ENCODE measurements at places on chromosomes 6 and 20.

DNA sequence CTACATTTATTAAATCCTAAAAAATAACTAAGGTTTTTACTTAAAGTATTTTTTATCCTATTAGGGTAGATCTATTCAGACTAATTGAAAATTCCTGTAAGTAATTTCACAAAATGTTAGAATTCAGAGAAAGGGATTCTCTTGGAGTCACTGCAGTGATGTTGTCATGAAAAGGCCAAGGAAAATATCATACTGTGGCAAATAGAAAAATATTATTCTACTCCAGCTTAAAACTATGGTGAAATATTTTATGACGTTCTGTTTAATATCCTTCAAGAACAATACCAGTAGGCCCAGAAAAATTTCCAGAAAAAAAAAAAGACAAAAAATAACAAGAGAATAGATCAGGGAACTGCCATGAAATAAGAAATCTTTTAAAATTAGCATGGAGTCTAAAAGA, 73.6 kb downstream of the FILIP1 start:
- DNase-seq, result no peak

DNA sequence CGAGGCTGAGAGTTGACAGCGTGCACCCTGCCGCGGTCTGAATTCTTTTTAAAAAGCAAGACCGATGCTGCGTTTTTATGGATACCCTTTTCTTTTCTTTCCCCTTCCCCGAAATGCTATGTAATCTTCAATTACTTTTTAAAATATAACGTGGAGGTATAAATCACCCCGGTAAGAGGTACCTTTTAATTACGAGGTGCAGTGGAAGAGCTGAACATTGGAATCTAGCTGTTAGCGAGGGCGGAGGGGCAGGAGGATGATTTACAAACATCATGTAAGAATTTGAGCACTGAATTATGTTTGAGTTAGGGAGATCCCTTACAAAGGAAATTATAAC, 1.2 kb downstream of the EYA2 start:
- no peak for DNase-seq

GRCh38 chr20:8425016-8425415, 292.9 kb downstream of the PLCB1 start:
- DNase-seq, result no peak

- DNase-seq, result no peak
Measured at GRCh38 chr6:20542927-20543602, 8.8 kb downstream of the CDKAL1 start.

DNA sequence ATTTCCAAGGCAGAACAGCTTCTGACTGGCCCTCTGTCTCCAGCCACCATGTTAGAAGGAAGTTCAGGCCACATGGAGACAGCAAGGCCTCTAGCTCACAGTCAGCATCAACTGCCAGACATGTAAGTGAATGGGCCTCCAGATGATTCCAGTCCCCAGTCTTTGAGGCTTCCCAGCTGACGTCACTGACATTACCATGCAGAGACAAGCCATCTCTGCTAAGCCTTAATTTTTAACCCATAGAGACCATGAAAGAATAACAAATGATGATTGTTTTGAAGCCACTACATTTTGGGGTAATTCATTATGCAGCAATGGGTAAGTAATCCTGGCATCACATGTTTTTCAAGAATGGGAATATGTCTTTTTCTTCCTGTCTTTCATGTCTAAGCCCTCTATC, 11.3 kb upstream of the DEFB129 start:
- DNase-seq, result no peak

GRCh38 chr6:27053738-27054137, 193.8 kb upstream of the PRSS16 start:
- no peak for DNase-seq

DNA sequence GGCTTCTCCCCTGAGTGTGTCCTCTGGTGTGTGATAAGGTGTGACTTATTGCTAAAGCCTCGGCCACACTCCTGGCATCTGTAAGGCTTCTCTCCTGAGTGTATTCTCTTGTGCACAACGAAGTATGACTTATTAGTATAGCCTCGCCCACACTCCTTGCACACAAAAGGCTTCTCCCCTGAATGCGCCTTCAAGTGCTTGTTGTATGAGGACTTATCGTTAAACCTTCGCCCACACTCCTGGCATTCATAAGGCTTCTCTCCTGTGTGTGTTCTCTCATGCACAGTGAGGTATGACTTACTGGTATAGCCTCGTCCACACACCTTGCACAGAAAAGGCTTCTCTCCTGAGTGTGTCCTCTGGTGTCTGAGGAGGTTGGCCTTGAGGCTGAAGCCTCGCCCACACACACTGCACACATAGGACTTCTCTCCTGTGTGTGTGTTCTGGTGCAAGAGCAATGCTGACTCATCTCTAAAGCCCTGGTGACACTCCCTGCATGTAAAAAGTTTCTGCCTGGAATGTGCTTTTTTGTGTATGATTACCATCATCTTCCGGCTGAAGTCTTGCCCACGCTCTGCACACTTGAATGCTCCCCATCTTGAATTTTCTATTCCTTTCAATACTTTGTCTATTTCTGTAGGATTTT, 20.4 kb downstream of the ZNF337 start:
- no peak for DNase-seq

DNA sequence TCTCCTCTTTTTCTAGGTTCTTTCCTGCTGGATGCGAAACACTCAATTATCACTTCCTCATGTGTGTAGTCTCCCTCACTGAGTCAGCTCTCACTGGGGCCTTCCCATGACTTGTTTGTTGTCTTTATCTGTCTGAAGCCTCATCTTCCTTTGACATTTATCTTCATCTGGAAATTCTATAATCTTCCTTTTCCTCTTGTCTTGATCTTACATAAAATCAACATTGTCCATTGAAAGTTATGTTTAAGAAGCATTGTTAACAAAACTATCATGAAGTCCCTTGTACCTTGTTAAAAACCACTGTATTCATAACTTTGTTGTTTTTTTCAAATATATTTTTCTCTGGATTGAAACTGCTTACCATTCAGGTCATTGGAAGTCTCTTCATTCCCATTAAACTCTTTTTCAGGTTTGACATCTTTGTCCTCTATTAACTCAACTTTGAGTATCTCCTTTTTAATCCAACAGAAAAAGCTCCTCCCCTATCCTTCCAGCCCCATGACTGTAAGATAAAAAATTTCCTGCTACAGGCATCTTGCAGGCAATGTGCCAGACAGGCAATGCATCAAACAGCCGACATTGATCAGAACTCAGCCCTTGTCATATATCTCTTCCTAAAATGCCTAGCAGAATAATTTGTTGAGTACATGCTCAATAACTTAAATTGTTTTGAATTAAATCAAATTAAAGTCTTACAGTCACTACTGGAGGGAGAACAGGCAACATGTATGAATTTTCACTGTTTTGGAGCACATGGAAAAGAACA, 34.8 kb downstream of the MYLIP start:
- no peak for DNase-seq

DNA sequence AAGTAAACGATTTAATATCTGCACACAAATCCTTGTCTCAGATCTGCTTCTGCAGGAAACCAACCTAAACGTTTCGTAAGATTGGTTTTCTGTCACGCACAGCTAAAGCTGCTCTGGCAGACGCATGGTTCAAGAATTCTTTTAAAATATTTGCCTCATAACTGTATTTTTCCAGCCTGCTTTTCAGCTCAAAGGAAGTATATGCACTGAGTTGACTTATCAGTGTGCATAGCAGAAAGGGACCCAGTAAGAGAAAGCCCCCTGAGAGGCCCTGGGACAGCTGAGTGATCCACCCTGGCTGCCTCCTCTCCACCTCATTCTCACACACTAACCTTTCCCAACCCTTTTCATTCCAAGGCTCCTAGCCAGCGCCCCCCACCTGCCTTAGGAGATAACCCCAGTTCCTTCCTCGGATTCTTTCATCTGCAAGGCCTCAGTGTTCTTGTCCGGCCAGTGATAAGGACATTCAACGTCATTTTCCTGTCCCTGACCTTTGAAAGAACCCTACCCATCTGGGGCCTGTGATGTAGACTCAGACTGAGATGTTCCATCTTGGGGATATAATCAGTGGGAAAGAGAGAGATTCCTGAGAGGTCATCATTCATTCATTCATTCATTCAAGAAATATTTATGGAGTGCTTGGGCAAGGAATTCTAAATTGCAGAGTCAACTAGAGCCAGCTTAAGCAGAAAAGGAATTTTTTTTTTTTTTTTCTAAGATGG, 22.4 kb upstream of the SLC9A8 start:
- no peak for DNase-seq

- DNase-seq, result no peak
Measured at GRCh38 chr6:143700684-143701348, 23.1 kb downstream of the PHACTR2 start.

DNA sequence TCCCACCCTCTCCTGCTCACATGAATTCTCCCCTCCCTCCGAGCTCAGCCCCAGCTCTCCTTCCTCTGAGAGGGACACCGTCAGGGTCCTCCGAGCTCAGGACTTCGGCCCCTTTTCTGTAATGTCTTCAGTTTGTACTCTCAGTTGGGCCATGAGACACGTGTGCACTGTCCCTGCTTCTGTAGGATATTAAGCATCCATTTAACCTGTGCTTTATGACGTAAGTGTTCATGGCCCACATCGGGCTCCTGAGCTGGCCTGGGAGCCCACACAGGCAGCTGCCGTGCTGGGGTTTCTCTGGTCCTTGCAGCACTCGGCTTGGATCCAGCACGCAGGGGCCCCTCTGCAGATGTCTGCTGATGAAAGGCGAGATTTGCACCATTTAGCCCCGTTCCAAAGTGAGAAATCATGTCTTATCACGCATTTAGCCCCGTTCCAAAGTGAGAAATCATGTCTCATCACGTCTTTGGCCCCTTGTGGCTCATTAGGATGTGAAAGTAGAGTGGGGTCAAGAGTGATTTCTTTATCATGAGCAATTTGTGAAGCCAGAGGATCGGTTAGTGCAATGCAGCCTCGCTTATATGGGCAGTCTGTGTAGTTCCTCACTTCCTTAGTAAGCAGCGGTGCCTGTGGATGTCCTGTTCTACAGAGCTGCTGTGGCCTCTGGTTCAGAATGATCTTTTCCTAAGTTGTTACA, 25.3 kb downstream of the DUSP22 start:
- no peak for DNase-seq

- DNase-seq, result no peak
Measured at GRCh38 chr6:135227349-135227748, 46.2 kb downstream of the MYB start.

DNA sequence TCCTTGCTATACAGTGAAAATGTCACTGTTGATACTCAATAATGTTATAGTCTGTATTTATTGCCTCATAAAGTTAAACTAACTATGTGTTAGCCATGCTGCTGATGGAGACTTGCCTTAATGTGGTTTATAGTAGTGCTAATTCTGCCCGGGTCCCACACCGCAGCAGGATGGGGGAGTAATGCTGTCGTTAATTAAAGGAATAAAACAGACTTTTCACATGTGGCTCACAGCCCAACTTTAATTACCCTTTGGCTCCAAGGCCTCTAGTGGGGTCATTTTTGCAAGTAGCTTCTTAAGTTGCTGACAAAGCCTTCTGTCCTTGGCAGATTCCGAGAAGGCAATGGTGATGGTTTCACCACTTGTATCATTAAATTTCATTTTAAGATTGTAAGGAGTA, 634.3 kb downstream of the TBC1D32 start:
- DNase-seq, result no peak

DNA sequence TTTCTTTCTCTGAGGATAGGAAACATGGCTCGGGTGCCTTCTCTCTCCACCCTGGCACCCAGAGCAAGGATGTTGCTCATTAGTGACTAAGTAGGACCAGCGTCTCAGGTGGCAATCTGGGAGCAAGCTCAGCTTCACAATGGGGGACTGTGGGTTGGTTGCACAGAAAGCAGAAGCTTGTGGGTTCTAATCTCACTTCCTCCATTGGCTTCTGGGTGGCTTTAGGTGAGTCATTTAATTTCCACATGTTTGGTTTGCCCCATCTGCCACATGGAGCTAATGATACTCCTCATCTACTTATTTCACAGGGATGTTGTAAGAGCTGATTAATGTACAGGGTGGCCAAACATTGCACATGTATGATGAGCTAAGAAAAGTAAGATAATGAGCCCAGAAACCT, 54.8 kb upstream of the AKIRIN2 start:
- DNase-seq, result peak; percentile 98

GRCh38 chr6:111677249-111677990, 71.7 kb upstream of the TRAF3IP2 start:
- no peak for DNase-seq

DNA sequence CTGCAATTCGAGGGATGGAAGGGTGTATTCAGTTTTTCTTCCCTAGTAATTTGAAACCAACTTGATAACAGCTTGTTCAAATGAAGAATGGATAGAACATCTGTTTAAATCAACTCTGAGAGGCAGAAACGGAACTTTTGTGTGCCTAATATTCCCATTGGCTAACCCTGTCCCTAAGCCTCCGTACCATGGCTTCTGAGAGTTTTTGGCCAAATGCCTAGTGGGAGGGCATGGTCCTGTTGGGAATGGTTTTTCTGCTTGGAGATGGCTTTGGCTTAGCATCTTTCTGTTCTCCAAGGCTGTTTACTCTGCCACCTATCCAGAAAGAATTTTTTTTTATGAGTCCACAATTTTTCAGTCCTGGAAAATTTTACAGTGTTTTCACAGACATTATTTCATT, 126.7 kb upstream of the MLIP start:
- DNase-seq, result no peak

GRCh38 chr6:166228839-166229528, 61.3 kb upstream of the TBXT start:
- DNase-seq, result no peak

DNA sequence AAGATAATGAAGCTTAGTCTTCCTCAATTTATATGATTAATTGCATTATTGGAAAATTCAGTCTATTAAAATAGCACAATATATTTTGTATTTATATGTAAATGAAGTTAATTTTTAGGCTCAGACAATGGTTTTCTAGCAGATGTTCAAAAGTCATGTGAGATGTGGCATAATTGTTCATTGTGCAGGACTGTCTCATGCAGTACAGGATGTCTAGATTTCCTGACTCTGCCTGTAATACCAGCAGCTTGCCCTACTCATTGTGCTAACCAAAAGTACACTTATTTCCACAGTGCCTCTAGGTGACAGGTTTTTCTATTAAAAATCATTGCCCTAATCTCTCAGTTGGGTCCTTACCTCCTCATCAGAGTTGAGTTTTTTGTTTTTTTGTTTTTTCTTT, 12.4 kb downstream of the RALGAPB start:
- no peak for DNase-seq

- peak; percentile 97 for DNase-seq
Measured at GRCh38 chr6:16179970-16180431, 51.1 kb downstream of the MYLIP start.

- DNase-seq, result no peak
Measured at GRCh38 chr20:58554541-58554940, 39.3 kb upstream of the APCDD1L start.

DNA sequence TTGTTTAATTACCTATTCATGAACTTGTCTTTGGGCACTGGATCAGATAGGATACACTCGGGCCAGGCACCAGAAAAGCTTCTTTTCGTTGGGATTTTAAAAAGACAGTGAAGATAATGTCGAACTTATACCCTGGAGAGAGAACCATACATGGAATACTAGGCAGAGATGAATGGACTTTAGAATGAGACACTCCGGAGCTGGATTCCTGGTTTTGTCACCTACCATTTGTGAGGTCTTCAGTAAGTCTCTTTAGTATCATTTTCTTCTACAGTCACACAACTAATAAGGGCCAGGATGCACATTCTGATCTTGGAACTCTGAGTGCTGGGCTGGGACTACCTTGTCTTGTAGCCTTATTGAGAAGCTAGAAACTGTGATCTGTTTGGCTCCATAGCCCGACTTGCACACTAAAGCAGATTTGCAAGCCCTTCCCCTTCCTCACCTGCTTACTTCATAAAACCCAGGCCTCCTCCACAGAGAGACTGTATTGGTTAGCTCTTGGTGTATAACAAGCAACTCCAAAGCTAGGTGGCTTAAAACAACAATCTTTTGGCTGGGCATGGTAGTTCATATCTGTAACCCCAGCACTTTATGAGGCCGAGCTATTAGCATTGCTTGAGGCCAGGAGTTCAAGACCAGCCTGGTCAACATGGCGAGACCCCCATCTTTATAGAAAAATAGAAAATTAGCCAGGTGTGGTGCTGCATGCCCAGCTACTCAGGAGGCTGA, 7.4 kb upstream of the IFT52 start:
- DNase-seq, result no peak

Data from common myeloid progenitor, CD34-positive (primary cell).